ENCODE measurements at places on chromosomes 11 and 22.

DNA sequence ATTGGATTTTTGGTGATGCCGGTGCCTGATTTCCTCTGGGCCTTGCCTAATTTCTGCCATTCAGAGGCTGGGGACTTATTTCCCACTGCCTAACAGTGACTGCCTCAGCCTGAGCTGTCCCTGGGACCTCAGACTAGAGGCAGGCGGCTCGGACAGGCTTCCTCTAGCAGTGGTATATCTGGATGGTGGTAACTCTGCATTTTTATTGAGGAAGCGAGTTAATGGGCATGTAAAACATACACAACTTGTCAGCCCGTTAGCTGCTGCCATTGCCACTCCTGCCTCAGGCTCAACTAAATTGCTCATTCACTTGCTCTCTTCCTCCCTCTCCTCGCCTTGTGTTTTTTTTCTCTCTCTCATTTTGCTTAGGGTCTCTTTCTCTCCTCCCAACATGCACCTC lies 561.6 kb downstream of the BUD13 start:
- no peak for DNase-seq

- no peak for DNase-seq
Observed at GRCh38 chr11:130394615-130395014, 33.8 kb downstream of the ADAMTS8 start.

DNA sequence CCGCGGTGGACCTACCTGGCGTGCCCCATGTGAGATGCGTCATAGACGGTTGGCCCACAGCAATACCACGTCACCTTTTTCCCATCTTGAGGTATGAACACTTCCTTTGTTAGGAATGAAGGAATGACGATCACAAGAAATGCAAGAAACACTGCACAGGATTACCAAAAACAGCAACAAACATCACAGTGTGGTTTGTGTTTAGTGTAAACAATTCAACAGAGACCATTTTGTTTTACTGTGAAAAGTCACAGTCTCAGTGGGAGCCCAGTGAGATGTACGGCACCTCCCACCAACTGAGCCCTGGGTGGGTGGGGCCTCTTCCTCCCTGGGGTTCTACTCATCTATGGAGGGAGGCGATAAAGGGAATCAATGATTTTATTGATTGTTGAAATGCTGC lies 16.3 kb downstream of the CARS1 start:
- DNase-seq = no peak

DNA sequence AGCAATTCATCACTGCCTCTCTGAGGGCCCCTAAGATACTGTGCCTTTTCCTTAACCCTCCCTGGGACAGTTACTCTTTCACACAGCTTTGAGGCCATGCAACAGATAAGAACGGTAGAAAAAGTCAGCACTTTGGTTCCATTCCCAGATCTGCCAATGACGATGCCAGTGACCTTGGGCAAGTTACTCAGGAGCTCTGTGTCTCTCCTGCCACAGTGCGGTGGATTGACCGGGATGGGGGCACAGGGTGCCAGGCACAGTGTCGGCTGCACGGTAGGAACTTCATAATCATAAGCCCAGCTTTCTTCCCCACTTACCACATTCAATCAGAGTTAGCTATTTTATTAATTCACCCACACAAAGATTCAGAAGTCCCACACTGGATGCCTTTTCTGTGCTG lies 1041.8 kb downstream of the TBC1D22A start:
- DNase-seq = no peak

- no peak for DNase-seq
Observed at GRCh38 chr11:68845351-68846002, 3.8 kb upstream of the CPT1A start.

DNA sequence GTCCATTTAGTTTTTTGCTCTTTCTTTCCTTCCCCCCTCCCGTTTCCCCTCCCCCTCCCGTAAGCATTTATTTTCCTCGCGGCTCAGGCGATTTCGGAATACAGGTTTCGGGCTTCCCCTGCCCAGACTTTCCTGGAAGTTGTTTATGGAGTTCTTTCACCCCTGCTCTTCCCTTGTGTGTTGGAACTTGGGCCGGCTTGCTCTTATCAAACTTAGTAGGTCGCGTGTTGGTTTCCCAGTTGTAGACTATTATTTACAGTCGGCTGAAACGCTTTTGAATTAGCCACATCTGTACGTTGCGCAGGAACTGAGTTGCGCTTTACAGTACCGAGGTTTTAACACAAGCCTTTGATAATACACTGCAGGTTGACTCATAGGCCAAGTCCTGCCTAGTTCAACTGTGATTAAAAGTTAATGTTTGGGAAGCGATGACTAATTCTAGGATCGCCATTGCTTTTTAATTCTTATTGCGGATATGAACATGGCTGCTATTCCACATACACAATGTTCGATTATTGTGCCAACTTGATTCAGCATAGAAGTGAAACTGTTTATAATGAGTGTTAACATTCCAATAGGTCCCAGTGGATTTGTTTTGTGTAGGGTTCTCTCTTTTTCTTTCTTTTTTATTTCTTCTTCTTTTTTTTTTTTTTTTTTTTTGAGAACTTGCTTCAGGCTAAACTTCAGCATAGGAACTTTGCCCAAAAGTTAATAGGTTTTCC lies 1.7 kb downstream of the YAP1 start:
- DNase-seq = peak; percentile 67

Data from myocyte (in vitro differentiated cells).